ENCODE measurements at places on chromosomes 1 and 21. TPM values are rescaled to one million over a fixed set of nuclear protein-coding genes. Genes with fewer than 3 reads are reported as not detected.

The NR1I3 gene
- not detected for total RNA-seq

DNA sequence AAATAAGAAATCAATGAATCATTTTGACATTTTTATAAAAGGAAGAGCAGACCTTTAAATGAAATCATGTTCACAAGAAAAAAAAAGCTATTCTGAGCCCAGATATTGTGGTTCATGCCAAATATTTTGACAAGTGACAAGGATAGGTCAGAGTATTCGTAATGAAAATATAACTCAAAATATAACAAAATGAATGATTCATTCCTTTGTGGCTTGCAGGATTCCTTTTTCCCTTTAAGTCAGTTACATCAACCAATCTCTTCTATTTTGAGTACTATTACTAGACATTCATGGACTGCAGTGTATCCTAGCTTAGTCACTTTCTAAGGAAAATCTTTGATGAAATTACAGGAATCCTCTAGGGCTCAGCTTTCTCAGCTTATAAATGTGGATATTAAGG, 188.7 kb downstream of the COL11A1 start:
- peak; percentile 5 for DNase-seq

DNA sequence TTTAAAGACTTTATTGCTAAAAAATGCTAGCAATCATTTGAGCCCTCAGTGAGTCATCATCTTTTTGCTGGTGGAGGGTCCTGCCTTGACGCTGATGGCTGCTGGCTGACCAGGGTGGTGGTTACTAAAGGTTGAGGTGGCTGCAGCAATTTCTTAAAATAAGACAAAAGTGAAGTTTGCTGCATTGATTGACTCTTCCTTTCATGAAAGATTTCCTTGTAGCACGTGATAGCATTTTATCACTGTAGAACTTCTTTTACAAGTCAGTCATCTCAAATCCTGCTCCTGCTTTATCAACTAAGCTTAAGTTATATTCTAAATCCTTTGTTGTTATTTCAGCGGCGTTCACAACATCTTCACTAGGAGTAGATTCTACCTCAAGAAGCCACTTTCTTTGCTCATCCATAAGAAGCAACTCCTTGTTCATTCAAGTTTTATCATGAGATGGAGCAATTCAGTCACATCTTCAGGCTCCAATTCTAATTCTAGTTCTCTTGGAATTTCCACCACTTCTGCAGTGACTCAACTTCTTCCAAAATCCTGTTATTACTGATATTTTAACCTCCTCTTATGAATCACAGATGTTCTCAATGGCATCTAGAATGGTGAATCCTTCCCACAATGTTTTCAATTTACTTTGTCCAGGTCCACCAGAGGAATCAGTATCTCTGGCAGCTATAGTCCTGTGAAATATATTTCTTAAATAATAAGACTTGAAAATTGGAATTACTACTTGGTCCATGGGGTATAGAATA, 17.6 kb upstream of the RGS1 start:
- DNase-seq = no peak

The HIVEP3 gene
- total RNA-seq = 1.6 TPM

DNA sequence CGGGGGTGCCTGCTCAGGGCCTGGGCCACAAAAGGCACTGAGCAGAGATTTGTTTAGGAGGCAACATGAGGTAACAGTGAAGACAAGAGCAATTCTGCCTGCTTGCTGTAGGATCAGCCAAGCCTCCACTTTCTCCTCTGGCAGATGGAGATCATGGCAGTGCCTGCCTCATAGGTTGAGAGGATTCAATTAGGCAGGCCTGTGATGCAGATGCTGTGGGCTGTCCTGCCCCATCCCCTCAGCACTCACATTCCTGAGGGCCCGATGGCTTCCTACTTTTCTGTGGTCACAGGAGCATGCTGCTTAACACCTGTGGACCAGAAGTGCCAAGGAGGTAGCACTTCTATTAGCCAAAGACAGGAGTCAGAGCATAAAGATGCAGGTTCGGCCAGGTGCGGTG, 1.2 kb upstream of the UBL4B start:
- no peak for DNase-seq

The YOD1 gene
- 10.6 TPM for total RNA-seq

DNA sequence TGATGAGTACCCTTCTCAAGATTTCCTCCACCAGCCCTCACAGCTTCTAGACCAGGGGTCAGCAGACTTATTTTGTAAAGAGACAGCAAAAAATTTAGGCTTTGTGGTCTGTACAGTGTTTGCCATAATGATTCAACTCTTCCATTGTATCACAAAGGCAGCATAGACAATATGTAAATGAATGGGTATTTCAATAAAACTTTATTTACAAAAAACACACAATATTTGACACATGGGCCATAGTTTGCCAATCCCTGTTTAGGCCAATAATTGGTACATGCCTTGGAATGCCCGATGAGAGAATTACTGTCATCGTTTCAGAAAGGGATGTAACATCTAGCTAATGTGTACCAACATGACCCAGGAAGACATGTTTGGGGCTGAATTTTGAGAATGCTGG, 178.9 kb upstream of the GALNT2 start:
- DNase-seq = no peak

DNA sequence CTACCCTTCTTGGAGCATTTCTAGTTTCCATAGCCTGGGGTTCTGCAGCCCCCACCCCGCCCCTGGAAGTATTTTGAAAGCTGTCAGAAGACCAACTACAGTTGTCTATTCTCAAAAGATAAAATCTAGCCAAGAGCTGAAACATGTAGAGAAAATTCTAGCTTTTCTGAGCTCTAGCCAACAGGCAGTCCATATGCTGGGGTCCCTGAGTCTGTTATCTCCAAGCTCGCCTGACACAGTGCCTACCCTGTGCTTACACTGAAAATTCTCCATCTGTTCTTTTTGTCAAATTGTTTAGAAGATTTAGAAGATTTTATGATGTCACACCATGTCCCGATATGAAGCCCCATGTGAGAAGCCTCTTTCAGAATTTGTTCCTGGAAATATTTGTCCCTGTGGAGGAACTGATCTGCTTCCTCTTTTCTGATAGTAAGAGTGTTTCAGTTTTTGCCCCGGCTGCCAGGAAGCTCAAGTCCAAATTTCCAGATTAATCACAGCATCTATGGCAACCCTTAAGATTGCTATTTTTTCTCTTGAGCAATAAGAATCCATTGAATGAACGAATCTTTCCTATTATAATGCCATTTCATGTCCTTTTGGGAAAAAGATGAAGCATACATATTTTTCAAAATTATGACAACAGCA, 23.7 kb upstream of the CSF3R start:
- DNase-seq = no peak

The DIRAS3 gene
- total RNA-seq = 2.3 TPM

DNA sequence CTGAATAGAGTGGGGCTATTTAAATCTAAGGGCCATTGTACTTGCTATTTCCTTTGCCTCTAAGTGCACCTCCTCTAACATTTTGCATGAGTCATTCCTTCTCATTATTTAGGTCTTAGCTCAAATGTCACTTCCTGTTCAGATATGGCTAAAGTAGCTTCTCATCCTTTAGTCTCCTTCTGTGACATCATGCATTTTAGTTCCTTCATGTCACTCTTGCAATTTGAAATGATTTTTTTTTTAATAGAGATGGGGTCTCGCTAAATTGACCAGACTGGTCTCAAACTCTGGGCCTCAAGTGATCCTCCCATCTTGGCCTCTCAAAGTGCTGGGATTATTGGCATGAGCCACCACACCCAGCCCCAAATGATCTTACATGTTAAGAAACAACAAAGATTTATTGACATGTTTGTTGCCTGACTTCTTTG, 6.6 kb downstream of the TBX19 start:
- peak; percentile 28 for DNase-seq

The SMCP gene
- not detected for total RNA-seq

- DNase-seq = no peak
These were observed 11.9 kb downstream of the PRXL2B start for GRCh38 chr1:2598329-2598931.

GRCh38 chr1:193545171-193545570, 358.8 kb upstream of the B3GALT2 start:
- DNase-seq = no peak

The OR6K3 gene
- not detected for total RNA-seq

DNA sequence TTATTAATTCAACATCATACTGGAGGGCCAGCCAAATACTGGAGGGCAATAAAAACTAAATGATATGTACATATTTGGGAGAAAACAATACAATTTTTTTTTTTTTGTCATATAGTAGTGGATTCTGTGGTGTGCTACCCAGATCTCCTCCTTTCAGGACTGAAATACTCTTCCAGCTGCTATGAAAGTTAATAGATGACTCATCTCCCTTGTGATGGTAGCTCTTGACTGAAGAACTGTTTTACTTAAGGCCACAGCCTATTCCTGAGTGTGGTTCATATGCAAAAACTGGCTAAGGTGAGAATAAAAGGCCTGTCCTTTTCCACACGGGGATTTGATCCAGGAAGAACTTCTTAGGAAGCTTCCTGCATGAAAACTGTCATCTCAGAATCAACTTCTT, 307.9 kb downstream of the HLX start:
- DNase-seq = peak; percentile 9

- DNase-seq = no peak
These were observed 13.4 kb upstream of the MUTYH start for GRCh38 chr1:45353685-45354084.

DNA sequence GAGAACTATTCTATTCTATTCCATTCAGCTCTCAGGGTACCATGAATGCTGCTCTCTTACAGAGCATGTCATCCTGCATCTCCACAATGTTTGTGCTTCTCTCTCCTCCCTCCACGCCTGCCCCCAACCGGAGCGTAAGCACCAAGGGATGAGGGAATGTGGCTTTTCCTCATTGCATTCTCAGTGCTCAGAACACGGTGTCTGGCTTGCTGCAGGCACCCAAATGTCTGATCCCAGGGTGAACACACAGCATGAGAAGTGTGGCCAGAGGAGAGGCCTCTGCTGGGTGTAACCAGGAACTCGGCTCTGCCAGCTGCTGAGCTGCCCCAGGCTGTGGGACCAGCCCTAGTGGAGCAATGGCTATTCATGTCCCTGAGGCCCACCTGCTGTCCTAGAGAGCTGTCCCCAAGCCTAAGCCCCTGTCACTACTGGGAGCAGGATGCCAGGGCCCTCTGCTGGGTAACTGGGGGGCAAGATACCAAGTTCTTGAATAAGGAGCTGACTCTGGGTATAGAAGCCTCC, 38.3 kb downstream of the OLFML2B start:
- no peak for DNase-seq

- peak; percentile 53 for DNase-seq
These were observed 4.5 kb downstream of the TXNIP start for GRCh38 chr1:145991735-145992412.

The KPRP gene
- not detected for total RNA-seq

GRCh38 chr1:105608713-105609112, 1447.8 kb upstream of the PRMT6 start:
- DNase-seq = peak; percentile 1

DNA sequence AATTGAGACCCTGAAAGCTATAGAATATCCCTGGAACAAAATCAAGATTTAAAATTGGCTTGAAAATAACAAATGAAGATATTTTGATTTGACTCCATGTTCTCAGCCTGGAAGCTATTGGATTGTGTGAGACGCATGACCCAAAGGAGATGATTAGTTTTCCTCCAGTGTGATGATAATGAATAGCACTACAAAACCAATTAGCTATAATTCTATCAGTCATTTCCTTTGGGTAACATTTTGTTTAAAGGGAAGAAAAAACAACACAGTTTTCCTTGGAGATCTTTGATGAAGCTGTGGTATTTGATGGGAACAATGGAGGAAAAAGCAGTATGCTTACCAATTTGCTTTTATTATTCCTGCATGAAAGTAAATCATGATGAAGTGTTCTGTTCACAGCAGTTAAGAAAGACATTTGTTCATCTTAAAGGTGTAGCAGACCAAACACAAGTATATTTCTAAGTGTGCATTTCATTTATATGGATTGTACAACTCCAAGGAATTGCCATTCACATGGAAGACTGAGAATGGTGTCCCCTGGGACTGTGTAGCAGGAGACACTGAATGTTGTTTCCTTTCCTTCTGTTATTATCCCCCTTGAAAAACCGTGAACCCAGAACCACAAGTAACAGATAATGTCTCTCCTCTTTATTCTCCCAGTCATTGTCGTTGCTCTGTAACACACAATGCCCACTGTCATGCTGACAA, 111.4 kb downstream of the CACHD1 start:
- no peak for DNase-seq

The FHL3 gene
- 33.2 TPM for total RNA-seq

GRCh38 chr21:33241846-33242245, 12.1 kb downstream of the IFNAR2 start:
- no peak for DNase-seq

DNA sequence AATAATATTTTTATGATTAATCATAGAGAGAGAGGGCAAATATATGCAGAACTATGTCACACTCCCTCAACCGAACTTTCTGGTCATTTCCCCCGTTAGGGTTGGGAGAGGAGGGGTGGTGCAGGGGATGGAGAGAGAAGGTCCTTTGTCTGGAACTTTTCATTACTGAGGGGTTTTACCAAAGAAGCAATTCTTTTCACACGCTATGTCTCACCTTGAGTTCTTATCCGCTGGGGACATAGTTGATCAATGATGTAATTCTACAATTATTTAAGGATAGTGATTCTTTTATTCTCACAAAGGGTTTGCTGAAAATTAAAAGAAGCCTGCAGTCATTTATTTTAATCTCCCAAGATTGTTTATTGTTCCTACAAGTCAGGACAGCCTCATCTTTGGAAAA, 98.3 kb upstream of the RUNX1 start:
- DNase-seq = no peak

- DNase-seq = no peak
These were observed 134.8 kb downstream of the FGGY start for GRCh38 chr1:59431566-59432294.

DNA sequence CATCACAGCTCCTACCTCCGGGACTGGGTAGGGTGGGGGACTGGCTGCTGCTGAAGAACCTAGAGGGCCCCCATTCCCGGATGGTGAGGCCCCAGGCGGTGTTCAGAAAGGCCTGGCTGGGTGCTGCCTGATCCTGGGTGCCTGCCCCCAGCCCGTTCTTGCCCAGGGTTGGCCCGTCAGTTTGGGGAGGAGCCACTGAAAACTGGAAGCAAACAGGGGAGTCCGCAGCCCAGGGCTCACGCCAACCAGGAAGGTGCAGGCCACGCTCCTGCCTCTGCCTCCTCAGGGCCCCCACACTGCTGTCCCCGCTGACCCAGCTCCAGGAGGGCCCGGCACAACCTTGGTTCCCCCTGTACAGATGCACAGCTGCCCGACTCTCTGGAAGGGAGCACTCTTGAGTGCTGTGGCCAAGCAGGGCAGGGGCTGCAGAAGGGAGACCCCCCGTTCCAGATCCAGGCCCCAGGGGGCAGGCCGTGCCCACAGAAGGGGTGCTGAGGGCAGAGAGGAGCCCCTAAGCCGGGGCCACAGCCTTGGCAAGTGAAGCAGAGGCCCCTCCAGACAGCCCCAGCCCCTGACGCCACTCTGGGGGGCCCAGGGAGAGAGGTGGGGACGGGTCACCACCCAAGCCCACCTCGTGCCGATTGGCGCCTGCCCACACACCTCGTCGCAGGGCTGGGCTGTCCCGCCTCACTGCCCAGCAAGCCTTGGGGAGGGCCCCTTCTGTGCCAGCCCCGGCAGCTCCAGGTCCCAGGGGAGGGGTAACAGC, 5.5 kb downstream of the C1QTNF12 start:
- no peak for DNase-seq
